ENCODE measurements at places on chromosomes 7 and 10.
A peak's percentile ranks its signal among the peaks of the same experiment; 100 is the strongest.

- DNase-seq: no peak
Observed at GRCh38 chr10:113409175-113409574, 143.7 kb upstream of the HABP2 start.

GRCh38 chr10:122249991-122250750 lies 20.9 kb upstream of the BTBD16 start:
- no peak for DNase-seq

GRCh38 chr7:121440857-121441503 lies 44.9 kb upstream of the FAM3C start:
- DNase-seq: no peak

GRCh38 chr10:5893321-5893720 lies 3.3 kb downstream of the FBH1 start:
- no peak for DNase-seq

DNA sequence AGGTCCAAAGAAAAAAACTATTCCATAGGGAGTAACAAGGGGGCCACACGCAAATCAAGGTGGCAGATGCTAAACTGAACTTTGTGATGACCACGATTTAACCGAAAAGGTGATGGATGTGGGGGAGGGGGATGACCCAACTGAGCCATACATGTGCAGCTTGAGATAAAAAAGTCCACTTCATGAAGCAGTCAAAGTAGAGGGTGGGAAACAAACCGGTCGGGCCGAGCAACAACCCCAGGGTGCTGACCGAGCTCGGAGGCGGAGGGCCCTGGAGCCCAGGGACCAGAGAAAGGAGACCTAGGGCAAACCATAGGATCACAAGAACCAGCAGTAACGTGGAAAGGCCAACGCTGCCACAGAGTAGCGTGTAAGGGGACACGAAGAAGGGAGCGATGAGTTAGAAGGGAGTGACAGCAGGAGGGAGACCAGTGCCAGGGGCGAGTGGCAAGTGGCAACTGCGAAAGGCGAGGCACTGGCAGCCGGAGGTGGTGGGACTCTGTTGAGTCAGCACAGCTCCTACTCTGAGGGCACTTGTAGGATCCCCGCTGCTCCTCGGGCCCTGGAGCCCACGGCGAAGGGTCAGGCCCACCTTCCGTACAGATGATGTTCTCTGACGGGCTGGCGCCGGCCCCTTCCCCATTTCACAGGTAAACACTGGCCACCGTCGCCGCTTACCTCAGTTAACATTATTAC lies 540 bp downstream of the SNX13 start:
- peak; percentile 27 for DNase-seq

DNA sequence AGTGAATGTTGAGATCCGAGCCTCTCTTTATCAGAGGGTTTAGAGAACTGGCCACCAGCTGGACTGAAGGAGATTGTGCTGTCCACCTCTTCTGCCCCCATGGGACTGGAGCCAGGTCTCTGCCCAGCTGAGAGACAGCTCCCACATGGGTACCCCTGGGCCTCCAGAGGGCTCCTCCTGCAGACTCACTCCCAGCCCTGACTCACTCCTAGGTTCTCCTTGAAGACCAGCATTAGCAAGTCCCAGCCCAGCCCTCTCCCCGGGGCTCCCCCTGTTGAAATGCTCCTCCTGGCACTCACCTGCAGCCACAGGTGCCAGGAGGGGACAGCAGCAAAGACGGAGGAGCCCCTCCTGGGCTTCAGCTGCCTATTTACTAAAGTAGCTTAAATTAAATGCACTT lies 126.9 kb downstream of the CXCL12 start:
- DNase-seq: no peak

GRCh38 chr7:114021135-114021534 lies 102.3 kb upstream of the PPP1R3A start:
- DNase-seq: no peak

GRCh38 chr10:33040436-33040835 lies 82.4 kb upstream of the ITGB1 start:
- DNase-seq: no peak

- DNase-seq: no peak
Observed at GRCh38 chr7:77727936-77728701, 31.9 kb downstream of the RSBN1L start.

GRCh38 chr10:78513330-78513729 lies 479.7 kb downstream of the RPS24 start:
- no peak for DNase-seq

DNA sequence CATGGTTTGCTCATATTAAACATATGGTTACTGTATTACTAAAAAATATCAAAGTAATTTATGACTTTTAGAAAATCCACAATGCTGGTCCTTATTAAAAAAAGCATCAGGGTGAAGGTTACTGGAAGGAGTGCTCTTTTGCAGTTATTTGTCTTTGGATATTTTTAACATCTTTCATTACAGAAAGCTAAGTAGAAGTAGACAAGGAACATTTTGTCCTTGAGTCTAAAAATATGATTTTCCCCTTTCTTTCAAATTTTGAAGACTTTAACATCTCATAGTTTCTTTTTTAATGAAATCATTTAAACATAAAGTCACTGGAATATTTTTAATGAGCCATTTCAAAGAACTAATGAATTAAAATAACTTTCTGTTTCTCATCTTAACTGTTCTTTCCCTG lies 110.1 kb upstream of the TNS3 start:
- DNase-seq: no peak

GRCh38 chr10:133451346-133451745 lies 2.4 kb upstream of the SCART1 start:
- DNase-seq: no peak

DNA sequence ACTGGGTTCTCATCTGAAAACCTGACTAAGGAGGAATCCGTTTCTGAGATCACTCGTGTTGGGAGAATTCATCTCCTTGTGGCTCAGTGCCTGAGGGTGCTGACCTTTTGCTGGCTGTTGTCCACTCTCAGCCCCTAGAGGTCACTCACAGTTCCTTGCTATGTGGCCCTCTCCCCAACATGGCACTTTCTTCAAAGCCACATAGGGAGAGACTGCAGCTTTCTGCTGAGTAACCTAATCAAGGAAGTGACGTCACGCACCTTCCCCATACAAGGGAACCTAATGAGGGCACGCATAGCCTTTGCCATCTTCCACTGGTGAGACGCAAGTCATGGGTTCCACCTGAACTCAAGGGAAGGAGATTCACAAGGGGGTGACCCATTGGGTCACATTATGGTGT lies 23.2 kb downstream of the STEAP1B start:
- DNase-seq: no peak

DNA sequence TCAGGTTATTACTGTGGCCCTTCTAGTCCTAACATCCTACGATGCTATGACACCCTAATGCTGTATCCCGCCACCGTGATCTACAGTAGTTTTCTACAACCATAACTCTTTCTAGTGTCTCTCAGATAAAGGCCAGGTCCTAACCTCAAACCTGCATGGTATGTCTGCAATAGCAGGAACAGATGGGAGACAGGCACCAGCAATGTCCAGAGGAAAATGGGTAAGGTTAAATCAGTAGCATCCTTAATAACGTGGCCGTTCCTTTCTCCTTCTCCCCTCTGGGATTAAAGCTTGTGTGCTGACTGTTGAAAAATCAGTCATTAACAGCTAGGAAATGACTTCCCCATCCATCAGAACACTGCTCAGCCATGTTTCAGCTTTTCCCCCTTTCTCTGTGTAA lies 321.9 kb upstream of the NPVF start:
- no peak for DNase-seq

DNA sequence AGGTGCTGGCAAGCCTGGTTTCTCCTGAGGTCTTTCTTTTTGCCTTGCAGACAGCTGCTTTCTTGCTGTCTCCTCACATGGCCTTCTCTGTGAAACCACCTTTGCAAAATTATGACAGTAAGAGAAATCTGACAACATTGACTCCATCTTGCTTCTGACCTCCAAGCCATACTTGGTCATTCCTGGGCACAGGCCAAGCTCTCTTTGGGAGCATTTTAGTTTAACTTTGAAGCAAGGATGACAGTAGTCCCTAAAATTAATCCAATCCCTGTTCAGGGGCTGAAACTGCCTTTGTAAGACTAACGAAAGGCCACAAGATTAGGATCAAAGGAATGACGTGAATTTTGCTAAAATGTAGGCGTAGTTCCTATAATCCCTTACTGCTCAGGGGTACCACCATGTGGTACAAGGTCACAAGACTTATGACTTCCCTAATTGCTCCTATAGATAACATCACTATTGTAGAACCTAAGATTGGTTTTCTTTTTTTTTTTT lies 25.1 kb upstream of the NRBF2 start:
- DNase-seq: no peak

DNA sequence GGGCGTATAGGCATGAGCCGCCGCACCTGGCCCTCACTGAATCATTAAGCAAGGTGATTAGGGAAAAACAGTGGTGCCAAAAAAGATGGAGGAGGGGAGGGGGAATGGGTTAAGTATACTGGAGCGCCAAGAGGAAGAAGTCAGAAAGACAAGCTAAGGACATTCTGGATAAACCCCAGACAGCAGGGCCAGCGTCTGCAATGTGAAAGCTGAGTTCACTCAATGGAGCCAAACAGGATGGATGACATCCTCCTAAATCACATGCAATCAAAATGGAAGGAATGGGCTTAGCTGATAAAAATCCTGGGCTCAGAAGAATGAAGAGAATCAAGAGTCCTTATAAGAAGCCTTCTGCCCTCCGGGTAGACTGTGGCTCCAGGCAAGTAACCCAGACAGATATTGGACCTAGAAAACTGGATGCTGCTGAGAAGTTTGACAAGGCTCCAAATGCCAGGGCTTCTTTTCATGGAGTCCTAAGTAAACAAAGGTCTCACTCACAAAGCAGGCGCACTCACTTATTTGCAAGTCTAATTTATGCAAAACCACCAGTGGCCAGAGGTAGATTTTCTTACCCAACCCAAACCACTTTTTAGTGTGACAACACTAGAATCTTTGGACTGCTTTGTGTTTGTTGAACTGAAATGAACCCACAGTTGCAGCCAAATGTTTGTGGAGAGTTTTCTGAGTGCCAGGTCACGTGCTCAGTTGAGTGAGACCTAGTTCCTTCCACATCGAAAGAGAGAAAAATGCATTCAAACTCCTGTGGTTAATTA lies 519.1 kb upstream of the AUTS2 start:
- no peak for DNase-seq

DNA sequence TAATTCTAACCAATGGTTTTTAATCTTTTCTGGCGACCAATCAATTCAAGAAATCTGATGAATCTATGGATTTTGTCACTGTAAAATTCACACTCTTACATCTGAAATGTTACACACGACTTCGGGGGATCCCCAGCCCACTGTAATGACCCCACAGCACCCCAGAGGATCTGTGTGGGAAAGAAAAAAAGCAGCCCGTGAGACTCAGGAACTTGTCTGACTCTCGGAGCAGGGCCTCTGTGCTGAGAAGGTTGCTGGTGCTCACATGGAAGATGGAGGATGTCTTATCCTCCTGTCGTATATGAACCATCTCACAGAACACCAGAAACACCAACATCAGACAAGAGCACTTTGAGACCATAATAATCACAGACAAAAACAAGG lies 228.4 kb upstream of the INHBA start:
- no peak for DNase-seq

DNA sequence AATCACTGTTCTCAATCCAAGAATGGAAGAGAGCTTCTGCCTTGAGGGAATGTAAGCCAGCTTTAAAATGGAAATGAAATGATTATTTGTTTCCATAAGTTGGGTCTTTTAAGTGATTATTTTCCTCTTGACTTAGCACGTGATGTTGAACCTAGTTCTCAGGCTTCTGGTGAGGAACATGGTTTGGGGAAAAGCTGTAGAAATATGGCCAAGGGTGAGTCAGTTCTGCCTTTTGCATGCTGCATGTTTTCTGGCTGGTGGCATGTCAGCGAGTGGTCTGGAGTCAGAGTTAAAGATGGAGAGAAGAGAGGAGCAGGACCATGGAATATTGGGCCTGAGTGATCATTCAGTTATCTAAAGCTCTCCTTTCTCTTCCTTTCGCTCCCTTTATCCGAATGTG lies 54.0 kb downstream of the DNAH11 start:
- no peak for DNase-seq

GRCh38 chr10:93288679-93289634 lies 193.2 kb downstream of the MYOF start:
- DNase-seq: peak; percentile 11

GRCh38 chr10:131821378-131822012 lies 79.3 kb upstream of the PPP2R2D start:
- no peak for DNase-seq

- DNase-seq: no peak
Observed at GRCh38 chr10:88194961-88195367, 331.5 kb downstream of the PTEN start.

- DNase-seq: no peak
Observed at GRCh38 chr7:103987451-103987850, 2.0 kb downstream of the RELN start.

GRCh38 chr10:51696251-51696650 lies 3.1 kb downstream of the CSTF2T start:
- DNase-seq: no peak

DNA sequence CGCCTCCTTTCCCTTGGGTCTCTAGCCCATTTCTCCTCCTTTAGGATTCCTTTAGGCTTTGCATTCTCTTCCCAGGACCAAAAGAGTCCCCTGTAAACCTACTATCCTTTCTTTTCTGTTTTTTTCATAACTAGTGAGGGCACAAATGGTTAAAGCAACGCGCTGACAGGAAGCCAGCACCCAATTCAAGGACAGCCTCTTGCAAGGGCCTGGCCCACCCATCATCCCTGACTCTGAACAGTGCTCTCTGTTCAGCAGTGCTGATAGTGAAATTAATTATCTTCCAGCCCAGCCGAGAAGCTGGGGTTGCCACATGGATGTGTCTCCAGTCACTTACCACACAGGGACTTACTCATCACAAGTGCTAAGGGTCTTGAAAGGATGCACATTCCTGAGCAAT lies 38.3 kb upstream of the RNF32 start:
- DNase-seq: no peak

DNA sequence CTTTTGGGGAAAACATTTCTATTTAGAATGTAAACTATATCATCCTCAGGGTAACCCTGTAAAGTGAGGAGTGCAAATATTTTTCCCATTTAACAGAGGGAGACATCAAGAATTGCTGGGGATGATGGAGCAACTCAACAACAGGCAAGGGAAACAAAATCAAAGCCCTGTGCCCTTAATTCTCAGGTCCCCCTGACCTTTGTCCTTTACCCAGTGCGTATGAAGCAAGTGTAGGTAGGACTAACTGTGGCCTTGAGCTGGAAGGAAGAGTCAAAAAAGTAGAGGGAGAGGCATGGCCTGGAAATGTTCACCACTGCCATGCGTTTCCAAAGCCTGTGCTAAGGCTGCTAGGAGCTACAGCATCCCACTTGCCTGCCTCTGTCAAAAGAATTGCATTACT lies 896.9 kb downstream of the LRMDA start:
- no peak for DNase-seq

DNA sequence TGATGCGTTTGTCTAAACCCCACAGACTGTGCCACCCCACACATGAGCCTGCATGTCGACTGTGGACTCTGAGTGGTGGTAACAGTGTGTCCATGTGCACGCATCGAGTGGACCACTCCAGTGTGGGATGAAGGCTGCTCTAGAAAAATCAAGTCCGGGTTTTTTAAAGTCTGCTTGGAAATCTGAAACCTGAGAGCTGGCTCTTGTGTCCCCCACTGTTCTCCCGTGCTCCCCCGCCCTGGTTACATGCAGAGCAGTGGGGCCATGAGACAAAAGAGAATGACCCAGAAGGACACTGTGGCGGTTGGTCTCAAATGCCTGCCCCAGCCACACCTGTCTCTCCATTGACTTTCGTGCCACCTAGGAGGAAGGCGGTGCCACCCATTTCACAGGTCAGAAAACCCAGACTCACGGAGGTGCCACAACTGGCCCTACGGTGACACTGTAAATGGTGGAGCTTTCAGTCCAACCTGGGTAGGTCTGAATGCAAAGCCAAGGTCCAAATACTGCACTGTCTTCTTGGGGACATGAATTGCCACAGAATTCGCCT lies 27.3 kb upstream of the PWWP2B start:
- no peak for DNase-seq

Measured in activated gamma-delta T cell treated with anti-CD3 and anti-CD28 coated beads, Interleukin-2, amount 50 U/mL, for 16 hours (primary cell).